ENCODE measurements at places on chromosomes 12 and 14. TPM values are rescaled to one million over a fixed set of nuclear protein-coding genes. Genes with fewer than 3 reads are reported as not detected.
A peak's percentile ranks its signal among the peaks of the same experiment; 100 is the strongest.

DNA sequence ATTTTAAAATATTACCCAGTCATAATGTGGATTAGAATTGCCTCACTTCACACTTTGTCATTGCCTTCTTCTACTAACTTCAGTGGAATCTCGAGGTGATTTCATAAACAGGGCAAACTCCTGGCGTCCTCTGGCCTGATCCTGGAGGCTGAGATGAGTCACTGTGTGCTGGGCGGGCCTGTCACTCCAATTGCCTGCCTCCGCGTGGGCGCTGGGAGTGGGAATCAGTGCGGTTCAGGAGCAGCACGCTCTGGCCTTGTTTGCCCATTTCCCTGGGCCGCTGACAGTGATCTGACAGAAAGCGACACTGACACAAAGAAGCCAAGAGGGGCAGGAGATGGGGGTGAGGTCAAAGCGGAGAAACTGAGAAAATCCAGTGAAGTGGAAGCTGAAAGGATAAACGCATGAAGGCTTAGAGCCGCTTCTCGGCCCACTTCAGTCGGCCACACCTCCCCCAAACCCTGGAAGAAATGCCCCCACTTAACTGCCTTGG lies 29.7 kb downstream of the LGR5 start:
- DNase-seq, result no peak

DNA sequence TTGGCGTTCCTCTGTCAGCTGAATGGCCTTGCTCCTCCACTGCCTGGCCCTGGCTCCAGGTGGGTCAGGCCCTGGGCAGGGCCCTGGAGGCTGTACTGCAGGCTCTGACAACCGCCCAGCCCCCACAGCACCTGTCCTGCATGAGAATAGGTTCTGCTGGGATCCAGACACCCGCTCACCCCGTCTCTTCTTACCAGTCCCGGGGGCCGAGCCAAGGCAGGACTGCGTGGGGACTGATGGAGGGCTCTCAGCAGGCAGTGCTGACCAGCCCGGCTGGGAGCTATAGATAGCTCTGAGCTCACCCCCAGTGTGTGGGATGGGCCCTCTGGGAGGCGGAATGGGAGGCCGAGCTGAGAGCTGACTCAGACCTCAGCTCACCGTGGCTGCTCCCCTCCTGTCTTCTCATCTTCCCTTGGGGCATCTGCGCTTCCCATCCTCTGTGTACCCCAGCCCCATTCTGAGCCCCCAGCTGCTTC lies 39.6 kb downstream of the TEAD4 start:
- no peak for DNase-seq

DNA sequence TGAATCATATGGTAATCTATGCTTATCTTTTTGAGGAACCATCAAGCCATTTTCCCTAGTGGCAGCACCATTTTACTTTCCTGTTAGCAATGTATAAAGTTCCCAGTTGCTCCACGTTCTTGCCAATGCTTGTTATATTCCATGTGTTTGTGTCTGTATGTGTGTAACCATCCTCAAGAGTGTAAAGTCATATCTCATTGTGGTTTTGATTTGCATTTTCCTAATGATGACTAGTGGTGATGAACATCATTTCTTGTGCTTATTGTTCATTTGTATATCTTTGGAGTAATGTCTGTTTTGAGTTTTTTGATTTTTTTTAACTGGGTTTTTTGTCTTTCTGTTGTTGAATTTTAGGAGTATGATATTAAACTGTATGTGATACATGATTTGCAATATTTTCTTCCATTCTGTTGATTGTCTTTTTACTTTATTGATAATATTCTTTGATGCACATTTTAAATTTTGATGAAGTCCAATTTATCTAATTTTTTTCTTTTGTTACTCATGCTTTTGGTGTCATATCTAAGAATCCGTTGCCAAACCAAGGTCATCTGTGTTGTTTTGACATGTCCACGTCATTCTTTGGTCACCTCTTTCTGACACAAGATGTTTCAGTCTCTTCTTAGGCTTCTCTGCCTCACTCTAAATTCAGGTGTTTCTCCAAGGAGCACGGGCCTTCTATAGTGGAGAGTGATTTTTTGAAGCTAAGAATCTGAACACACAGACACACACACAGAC lies 36.1 kb downstream of the PPHLN1 start:
- DNase-seq, result no peak

DNA sequence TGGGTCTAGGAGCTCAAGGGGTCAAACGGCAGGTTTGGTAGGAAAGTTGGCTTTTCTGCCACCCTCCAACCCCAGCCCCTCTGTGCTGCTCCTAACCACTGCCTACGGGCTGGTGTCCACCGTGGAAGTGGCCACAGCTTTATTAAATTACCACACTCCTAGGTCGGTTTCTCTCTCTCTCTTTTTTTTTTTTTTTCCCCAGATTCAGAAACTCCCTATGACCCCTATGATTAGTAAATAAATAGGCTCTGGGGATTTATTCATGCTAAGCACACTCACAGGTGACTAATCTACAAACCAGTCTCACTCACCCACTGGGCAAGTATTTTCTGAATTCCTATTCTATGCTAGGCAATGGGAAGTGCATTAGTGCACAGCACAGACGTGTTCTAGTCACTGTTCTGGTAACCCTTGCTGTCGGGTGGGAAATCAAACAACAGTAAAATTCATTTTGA lies 8.7 kb upstream of the DDX47 start:
- DNase-seq, result no peak

GRCh38 chr12:75670216-75670615 lies 158.8 kb upstream of the KRR1 start:
- DNase-seq, result no peak

GRCh38 chr12:52667509-52667908 lies 12.7 kb downstream of the KRT1 start:
- no peak for DNase-seq

- no peak for DNase-seq
These were observed 933.1 kb upstream of the FBXO33 start for GRCh38 chr14:40365305-40365704.

GRCh38 chr12:88258396-88258795 lies 116.3 kb downstream of the TMTC3 start:
- DNase-seq, result peak; percentile 28

GRCh38 chr14:52049721-52050588 lies 18.9 kb downstream of the NID2 start:
- no peak for DNase-seq

- no peak for DNase-seq
These were observed 241.0 kb upstream of the NPAS3 start for GRCh38 chr14:32697704-32698103.

DNA sequence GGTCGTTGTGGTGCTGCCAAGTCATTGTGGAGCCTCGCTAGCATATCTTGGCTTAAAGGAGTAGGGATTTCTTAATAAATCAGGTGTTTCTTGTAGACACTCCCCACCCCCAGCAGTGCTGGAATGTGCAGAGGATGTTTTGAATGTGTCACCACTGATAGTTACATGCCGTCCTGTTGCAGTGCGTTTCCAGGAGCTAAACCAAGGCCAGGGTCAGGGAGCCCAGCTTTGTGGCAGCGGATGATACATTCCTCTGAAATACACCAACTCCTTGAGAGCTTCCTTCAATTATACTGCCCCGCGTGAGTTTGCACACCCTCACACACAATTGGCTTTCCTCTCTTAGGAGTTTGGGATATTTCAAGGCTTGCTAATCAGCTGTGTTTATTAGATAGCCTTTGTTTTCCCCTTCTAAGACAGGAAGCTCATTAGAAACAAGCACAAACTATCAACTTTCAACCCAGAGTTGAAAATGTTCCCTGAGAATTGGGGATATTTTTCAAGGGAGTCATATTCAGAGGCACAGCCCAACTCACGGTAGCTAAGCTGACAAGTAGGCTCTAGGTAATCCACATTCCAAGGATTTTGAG lies 154.9 kb downstream of the C12orf75 start:
- DNase-seq, result no peak

- no peak for DNase-seq
These were observed 182.0 kb upstream of the NAV3 start for GRCh38 chr12:77648716-77649115.

DNA sequence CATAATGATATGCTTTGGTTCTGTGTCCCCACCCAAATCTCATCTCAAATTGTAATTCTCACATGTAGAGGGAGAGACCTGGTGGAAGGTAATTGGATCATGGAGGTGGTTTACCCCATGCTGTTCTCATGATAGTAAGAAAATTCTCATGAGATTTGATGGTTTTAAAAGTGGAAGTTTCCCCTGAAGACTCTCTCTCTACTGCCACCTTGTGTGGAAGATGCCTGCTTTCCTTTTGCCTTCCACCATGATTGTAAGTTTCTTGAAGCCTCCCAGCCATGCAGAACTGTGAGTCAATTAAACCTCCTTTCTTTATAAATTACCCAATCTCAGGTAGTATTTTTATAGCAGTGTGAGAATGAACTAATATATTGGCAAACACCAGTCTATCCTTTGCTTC lies 260.4 kb upstream of the PPFIA2 start:
- DNase-seq, result no peak

GRCh38 chr12:24759155-24759554 lies 189.7 kb downstream of the BCAT1 start:
- no peak for DNase-seq

Gene TOMM20L
- 1.8 TPM for polyA plus RNA-seq

Gene PTHLH
- 1.2 TPM for polyA plus RNA-seq

Gene GPR162
- 17.6 TPM for polyA plus RNA-seq

Gene CLEC4A
- polyA plus RNA-seq, result 2.7 TPM

Gene CLEC9A
- 0.12 TPM for polyA plus RNA-seq

Gene MUCL1
- polyA plus RNA-seq, result not detected

All from hindlimb muscle (tissue), 1 donor.